ENCODE measurements at places on chromosomes 2 and 18.

GRCh38 chr2:122203523-122203922 lies 448.1 kb downstream of the TSN start:
- peak; percentile 64 for DNase-seq

DNA sequence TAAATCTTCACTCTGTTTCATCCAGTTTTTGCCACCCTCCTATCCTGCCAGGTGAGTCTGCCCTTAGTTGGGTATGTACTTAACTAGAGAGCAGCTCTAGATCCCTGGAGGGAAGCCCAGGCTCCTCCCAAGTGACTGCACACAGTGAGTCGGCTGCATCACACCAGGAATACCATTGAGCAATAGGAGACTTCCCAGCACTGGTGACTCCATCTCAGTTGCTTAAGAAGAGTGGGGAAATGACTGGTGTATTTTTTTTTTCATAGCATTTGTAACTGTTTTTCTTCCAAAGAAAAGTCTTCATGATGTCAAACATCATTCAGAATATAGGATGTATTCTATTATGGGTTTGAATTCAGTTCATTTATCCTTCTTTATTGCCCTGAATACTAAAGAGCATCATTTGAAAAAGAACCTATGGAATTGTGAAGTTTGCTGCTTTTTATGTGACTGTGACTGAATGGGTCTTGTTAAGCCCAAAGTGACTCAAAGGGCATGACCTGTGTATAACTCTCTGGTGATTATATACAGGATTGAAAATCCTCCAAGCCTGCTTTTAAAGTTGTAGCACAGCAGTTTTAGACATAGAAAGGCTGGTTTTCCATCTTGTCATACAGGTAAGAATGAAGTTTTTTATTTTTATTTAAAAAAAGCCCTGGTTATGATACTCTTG lies 84.3 kb downstream of the MAP3K20 start:
- peak; percentile 99 for DNase-seq

DNA sequence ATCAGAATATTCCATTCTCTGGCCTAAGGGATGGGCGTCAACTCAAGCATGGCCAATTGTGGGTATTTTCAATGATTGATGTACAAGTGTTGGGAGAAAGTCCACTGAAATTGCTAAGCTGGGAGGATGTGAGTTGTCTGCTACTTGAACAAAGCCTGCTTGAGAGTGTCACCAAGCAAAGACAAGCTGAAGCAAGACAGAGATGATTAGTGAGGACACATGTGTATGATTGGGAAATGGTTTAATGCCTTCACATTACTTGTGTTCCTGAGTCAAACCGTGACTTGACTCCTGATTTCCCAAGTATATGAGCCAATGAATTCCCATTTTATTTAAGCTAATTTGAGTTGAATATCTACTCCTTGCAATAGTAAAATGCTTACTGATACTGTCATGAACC lies 23.7 kb upstream of the NRP2 start:
- no peak for DNase-seq

DNA sequence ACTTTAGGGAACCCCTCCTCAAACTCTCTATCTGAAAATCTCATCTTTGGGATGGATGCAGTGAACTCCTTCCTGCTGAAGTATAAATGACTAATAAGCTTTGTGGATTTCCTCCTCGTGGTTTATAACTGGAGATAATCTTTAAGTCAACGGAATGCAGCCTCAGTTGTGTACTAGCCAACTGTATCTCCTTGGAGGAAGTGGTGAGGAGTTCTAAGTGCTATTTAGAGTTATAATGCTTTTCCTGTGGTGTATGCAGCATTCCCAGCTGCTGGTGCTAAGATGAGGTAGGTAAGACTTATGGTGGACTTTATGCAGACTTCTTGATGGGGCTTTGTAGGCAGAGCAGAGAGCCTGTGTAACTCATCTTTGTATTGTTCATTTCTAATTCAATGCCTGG lies 90.9 kb downstream of the LYPD6B start:
- no peak for DNase-seq

DNA sequence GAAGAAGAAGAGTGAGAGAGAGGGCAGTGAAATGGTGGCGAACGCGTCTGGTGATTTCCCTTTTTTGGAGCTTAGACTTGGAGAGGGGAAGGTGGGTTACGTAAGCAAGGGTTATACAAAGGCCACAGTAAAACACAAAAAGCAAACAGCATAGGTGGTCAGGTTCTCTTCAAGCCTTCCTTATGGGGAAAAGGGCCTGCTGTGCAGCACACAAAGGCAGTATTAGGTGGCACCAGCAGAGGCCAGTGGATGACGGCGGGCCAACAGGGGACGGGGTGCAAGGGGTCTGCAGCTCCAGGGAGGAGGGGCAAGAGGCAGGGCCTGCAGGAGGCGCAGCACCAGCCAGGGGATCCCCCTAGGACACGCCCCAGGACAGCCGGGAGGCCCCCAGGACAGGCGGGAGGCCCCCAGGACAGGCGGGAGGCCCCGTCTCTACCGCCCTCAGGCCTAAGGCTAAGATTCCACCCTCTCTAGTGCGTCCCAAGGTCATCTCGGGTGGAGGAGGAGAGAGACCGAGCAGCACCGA lies 32.6 kb upstream of the NPC1 start:
- DNase-seq: peak; percentile 23

DNA sequence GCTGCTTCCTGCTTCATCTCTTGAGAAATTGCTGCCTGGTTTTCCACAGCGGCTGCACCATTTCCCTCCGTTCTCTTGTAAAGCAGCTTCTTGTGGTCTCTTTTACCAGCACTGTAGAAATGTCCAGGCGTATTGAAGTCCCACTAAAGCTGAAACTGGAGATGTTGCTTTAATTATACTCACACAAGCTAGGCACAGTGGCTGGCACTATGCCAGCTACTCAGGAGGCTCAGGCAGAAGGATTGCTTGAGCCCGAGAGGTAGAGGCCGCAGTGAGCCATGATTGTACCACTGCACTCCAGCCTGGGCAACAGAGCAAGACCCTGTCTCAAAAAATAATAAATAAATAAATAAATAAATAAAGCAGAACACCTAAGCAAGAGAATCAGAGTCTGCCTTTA lies 19.2 kb upstream of the ATP9B start:
- DNase-seq: no peak

DNA sequence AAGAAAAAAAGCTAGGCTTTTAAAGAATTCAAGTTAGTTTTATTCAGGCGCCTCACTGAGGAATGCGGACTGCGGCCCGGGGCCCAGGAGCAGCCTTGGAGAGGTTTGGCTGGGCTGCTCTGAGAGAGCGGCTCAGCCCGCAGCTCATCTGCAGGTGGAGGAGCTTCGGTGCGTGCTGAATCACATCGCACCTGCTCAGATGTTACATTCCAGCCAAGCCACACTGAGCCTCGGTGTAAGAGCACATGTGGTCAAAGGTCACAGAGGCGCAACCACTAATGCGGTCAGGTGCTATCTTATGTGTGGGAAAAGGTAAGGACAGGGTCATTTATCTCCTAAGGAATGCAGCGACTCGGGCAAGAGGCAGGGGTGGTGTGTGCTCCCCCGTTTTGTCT lies 17.1 kb upstream of the CNDP1 start:
- no peak for DNase-seq

DNA sequence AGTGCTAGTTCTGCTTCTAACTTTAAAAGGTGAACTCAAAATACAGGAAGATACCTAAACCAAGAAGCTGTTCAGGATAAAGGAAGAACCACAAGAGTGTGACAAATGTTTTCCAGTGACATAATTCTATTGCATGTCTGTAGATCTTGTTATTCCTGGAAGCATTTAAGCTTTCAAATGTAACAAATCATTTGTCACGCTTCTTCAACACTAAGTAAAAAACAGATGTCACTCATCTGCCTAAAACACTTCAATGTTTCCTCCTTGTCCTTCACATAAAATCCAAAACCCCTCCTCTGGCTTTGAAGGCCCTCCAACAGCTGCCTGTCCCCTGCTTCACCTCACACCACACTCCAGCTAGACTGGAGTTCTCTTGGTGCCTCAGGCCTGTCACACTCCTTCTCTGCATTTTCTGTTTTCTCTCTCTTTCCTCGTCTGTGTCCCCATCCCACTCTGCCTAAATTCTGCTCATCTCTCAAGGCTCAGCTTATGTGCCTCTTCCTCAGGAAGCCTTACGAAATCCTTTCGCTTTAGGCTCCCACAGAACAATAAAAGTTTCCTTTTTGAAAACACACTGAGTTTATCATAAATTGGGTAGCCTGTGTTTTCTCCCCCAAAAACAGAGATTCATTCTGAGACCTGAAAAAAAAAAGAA lies 6.4 kb upstream of the CLEC4F start:
- no peak for DNase-seq

GRCh38 chr2:140013545-140014203 lies 1233.5 kb upstream of the NXPH2 start:
- no peak for DNase-seq

- DNase-seq: no peak
These were observed 192.1 kb upstream of the CXCR4 start for GRCh38 chr2:136310005-136310495.

GRCh38 chr2:160252278-160252887 lies 52.3 kb upstream of the ITGB6 start:
- DNase-seq: peak; percentile 72

DNA sequence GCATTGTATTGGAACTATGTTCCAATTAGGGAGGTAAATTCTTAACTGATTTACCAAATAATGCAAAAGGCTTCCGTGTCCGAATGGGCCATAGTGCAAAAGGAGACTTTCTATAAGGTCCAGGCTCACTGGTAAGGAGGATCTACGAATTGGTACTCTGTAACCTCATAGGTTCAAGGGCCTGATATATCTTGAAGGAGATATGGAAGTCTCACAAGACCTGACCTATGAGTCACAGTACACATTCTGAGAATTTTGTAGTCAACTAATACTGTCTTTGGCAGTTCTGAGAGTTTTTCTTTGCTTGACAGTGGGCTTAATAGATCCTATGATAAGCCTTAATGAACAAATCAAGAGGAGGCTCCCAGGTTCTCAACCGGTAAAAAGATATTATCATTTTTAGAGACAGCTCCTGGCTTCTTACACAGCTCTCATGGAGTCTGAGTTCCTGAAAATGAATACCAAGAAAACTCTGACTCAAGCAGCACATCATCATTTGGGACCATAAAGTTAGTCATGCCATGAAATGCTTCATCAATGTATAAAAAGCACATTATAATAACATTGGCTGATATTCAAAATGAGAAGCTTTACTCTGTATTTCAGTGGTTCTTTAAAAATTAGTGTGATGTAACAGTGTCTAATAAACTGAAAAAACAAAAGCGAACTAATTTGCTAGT lies 1275.2 kb upstream of the CRIM1 start:
- no peak for DNase-seq

GRCh38 chr2:14137643-14138042 lies 494.9 kb upstream of the LRATD1 start:
- no peak for DNase-seq

DNA sequence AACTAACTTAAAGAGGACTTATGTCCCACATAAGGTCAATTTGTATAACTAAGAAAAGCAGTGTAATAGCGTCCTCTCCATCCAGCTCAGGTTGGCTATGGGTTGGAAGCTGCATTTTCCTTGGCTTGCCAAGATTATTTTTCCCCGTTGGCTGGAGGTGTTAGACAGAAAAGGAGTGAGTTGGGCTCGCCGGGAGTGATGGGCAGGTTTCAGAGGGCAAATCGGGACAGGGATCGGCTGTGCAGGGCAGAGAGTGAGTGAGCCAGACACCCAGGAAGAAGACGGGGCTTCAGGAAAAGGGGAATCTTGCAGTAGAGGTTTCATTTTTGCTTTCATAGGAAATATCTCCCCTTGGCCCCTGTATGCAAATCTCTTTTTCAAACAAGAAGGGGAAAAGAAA lies 41.5 kb upstream of the MAP3K20 start:
- no peak for DNase-seq

DNA sequence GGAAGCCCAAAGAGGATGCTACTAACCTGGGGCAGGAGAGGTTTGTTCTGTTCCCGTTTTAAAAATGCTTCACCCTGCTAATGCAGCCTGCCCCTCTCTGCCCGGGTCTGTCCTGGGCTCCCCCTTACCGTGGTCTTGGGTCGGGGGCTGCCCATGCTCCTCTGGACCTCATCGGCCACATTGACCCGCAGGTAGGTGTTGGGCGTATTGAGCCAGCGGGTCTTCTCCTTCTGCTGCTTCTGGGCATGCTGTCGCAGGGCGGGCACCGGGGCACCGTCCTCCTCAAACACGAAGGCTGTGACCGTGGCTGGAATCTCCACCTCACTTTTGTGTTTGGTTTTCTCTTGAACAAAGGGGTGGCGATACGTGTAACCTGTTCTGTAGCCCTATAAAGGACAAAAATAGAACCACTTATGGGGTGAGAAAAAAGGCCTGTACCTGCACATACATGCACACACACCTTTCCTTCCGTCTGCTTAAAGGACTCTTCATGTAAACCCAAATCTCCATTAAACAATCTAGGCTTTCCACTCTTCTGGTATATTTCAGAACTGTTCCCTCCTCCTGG lies 89.3 kb downstream of the ADD2 start:
- no peak for DNase-seq

DNA sequence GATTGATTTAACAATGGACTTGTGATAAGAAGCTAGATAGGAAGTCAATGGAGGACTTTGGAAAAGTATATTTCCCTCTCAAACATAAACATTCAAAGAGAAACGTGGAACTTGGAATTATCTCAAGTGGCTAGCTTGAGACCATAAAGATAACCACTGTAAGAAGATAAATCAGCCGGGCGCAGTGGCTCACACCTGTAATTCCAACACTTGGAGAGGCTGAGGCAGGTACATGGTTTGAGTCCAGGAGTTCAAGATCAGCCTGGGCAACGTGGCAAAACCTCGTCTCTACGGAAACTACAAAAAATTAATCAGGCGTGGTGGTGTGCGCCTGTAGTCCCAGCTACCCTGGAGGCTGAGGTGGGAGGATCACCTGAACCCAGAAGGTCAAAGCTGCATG lies 405.9 kb upstream of the ACVR2A start:
- no peak for DNase-seq

DNA sequence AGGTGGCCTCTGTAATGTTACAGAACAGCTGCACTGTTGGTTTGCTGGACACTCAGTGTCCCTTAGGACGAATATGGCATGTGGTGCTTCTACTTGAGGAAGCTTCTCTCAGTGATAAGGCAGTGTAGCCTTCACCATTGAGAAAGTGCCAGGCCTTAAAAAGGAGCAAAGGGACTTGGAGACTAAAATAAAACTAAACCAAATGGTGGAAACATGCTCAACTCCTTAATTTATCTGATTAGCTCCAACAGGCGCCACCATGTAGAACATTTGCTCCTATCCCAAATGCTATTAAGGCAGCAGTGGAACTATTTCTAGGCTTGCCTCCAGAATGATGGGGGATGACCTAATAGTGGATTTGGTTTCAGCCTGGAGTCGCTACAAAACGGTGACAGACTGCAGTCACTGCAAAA lies 77.5 kb upstream of the MYL1 start:
- DNase-seq: no peak

DNA sequence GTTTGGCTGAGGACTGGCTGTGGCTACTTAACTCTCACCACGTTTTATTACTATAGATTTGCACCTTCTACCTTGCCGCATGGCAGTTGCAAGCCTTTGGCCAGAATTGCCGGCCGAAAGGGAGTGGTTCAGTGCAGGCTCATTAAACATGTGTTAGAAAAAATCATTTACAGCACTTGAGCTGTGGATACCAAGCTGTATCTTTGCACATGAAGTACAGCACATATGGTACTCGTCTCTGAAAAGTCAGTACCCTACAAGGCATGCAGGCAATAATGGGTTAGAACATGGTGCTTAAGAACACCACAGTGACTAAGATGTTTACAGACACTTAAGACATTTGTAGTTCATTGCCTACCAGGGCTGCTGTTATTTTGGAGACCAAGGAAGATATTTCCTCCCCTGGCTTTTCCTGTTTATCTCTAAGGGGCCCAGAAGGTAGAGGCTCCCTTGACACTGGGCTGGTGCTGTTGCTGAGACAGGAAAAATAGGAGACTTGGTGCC lies 103.1 kb downstream of the ZNF532 start:
- no peak for DNase-seq
